D721Med (cell line): ENCODE measurements at places on chromosomes 11 and 22.

GRCh38 chr22:46027211-46028105 lies 50.5 kb upstream of the WNT7B start:
- DNase-seq = no peak

DNA sequence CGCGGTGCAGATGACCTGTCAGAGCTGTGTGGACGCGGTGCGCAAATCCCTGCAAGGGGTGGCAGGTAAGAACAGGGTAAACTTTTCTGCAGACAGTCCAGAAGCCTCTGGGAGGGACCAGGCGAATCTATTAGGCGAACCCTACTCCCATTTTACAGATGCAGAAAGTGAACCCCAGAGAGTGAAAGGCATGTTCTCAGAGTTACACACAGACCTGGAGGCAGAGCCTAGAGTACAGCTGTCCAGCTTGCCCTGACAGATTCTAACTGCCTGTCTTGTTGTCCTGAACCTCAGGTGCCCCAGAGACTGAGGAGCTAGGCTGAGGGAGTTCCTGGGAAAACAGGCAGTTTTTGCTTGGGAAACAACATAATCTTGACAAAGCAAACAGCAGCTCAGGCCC lies 665 bp downstream of the CCS start:
- no peak for DNase-seq

- no peak for DNase-seq
Observed at GRCh38 chr11:87201376-87201775, 163.6 kb downstream of the TMEM135 start.

- no peak for DNase-seq
Observed at GRCh38 chr22:23882370-23882769, 11.8 kb upstream of the MIF start.

GRCh38 chr22:36935313-36935610 lies 21.8 kb downstream of the CSF2RB start:
- DNase-seq = no peak
